Body of pancreas (tissue), 4 donors: ENCODE measurements at places on chromosomes 13 and 19. TPM values are rescaled to one million over a fixed set of nuclear protein-coding genes. Genes with fewer than 3 reads are reported as not detected.

- DNase-seq = peak; percentile 91
Measured at GRCh38 chr13:74287724-74288169, 153.5 kb upstream of the KLF12 start.

The TNFSF9 gene
- total RNA-seq = 2.6 TPM

DNA sequence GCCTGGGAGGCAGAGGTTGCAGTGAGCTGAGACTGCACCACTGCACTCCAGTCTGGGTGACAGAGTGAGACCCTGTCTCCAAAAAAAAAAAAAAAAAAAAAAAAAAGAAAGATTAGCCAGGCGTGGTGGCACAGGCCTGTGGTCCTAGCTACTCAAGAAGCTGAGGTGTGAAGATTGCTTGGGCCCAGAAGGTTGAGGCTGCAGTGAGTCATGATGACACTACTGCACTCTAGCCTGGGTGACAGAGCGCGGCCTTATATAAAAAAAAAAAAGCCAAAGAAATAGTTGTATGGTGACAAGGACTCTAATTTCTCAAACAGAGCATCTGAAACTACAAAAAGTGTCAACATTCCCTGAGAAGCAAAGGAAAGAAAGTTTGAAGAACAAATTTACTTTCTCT, 3.4 kb downstream of the PBX4 start:
- DNase-seq = no peak

DNA sequence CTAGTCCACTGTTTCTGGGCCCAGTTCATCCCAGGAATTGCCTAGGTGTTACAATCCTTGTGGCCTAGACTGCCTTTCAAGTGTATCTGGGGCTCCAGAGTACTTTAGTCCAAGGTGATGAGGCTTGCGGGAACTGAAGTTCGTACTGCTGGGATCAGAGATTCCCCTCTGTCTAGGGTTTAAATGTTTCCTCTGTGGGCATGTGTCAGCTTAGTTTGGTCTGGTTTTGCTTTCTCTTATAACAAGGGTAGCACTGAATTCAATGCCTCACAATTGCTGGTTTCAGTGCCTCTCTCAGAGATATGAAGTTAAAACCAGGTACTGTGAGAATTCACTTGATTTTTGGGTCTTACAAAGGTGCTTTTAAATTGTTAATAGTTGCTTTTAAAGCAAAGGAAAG, 30.8 kb downstream of the RGCC start:
- no peak for DNase-seq

GRCh38 chr13:20391597-20392452, 133.8 kb downstream of the CRYL1 start:
- no peak for DNase-seq

DNA sequence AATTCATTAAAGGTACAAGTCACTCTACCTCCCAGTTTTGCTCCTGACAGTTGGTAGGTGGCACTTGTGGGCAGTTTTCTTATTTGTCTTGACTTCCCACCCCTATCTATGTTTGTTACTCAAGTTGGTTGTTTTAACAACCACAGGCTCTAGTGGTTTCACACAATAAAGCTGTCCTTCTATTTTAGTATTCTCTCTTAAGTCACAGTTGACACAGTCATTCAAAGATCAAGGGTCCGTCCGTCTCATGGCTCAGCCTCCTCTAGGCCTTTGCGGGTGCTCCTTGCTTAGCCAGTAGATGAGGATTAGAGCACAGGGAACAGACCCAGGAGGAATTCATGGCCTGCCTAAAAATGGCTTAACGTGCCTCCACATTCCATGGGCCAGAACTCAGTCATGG, 573.7 kb downstream of the IRS2 start:
- DNase-seq = no peak

- peak; percentile 99 for DNase-seq
Measured at GRCh38 chr19:55653651-55654322, 1.0 kb upstream of the U2AF2 start.

GRCh38 chr13:97224544-97225300, 2.6 kb downstream of the MBNL2 start:
- peak; percentile 86 for DNase-seq
